Left lobe of liver (tissue), 2 donors: ENCODE measurements at places on chromosomes 7 and 10. TPM values are rescaled to one million over a fixed set of nuclear protein-coding genes. Genes with fewer than 3 reads are reported as not detected.

Gene GPER1
- total RNA-seq: 29.8 TPM

Gene FZD1
- 2.0 TPM for total RNA-seq

Gene MKX
- total RNA-seq: 0.30 TPM

DNA sequence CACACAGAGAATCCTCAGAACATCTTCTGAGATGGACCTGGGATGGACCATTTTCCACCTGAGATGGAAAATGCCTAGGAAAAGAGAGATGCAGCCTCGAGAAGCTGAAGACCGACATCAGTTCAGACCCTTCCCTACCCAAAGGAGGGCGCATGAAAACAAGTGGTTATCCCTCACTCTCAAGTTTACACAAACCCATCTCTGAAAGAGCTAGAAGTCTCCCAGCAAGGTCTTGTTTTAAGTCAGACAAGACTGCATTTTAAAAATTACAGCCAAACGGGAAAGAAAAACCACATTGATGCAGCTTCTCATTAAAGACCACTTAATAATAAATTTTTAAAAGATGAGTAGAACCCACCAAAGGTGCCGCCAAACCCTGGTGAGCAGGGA, 1.3 kb downstream of the RAPGEF5 start:
- DNase-seq: no peak

DNA sequence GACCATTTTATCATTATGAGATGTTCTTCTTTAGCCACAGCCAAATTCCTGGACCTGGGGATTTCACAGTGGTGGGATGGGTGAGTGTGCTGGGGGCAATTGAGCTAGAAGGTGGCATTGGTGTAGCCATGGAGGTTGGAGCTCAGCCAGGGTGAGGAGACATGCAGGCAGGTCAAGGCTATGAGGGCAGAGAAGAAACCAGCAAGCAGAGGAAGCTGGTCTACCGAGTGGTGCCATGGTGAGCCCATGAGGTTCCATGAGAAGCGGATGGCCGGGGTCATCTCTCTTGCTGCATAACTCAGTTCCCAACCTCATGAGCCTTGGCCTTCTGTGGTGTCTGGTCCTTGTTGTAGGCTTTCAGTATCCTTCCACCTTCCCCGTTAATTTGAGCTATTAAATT, 91.4 kb downstream of the CARD11 start:
- DNase-seq: no peak

- no peak for DNase-seq
Observed at GRCh38 chr7:106535234-106535932, 125.6 kb downstream of the CCDC71L start.
